H1 (cell line): ENCODE measurements at places on chromosomes 2 and 18.
A peak's percentile ranks its signal among the peaks of the same experiment; 100 is the strongest.

DNA sequence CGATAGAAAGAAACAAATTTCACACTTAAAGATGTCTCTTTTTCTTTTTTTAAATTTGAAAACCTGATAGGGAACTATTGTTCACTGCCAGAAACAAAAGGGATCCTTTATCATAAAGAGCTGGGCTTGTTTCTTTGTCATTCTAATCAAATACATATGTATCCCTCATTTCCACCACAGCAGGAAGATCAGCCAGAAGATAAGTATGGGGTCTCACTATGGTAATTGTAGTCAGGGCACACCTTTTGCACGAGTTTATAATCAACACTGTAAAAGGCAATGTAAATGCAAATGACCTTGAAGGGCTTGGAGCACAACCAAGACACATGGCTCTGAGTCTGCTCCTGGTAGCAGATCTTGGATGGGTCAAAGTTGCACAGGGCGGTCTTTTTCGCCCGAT lies 109.5 kb downstream of the NXPH2 start:
- no peak for DNase-seq

GRCh38 chr2:39664888-39665591 lies 677 bp upstream of the TMEM178A start:
- DNase-seq = peak; percentile 73

- no peak for DNase-seq
These were observed 24.8 kb upstream of the GALNT14 start for GRCh38 chr2:31163011-31163539.

- no peak for DNase-seq
These were observed 131.7 kb upstream of the ITGA6 start for GRCh38 chr2:172295677-172296076.

GRCh38 chr2:12501469-12502158 lies 215.1 kb upstream of the TRIB2 start:
- DNase-seq = no peak

GRCh38 chr2:74179063-74179865 lies 585 bp upstream of the MOB1A start:
- DNase-seq = peak; percentile 51

GRCh38 chr18:410047-410455 lies 90.5 kb downstream of the COLEC12 start:
- no peak for DNase-seq

- no peak for DNase-seq
These were observed 18.4 kb upstream of the PRLH start for GRCh38 chr2:237547841-237548416.

- no peak for DNase-seq
These were observed 13.5 kb downstream of the INPP4A start for GRCh38 chr2:98458207-98458606.

DNA sequence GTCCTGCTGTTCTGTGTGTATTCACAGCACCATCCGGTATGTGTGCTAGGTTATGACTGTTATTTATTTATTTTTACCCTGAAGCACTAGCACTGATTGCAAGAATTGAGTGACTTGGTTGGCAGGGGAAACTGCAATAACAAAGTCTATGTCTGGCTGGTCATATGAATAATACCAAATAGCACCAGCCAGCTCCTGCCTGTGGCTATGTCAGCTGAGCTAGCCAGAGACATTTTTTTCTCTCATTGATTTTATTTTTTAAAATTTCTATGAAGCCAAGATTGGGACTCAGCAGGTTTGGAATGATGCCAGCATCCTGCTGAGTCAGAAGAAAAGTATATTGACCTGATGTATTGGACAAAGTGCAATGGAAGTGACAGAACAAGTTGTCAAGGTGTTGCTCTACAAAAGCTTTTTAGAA lies 188.5 kb upstream of the CDH2 start:
- DNase-seq = no peak

GRCh38 chr2:98884658-98885057 lies 51.4 kb downstream of the CRACDL start:
- DNase-seq = no peak

GRCh38 chr18:31243740-31244512 lies 74.0 kb upstream of the DSG1 start:
- no peak for DNase-seq
